Liver (tissue), 10 donors: ENCODE measurements at places on chromosomes 7 and 10.

- no peak overlapping the region for H3K4me3 ChIP-seq
- no peaks in the 10 kb centered on the region for H3K4me1 ChIP-seq
- no peaks in the 10 kb centered on the region for H3K36me3 ChIP-seq
- no peak overlapping the region for H3K27ac ChIP-seq
- DNase-seq, result no peak
- no peaks in the 10 kb centered on the region for H3K27me3 ChIP-seq
Observed at GRCh38 chr10:68135922-68136792, 26.9 kb downstream of the MYPN start.

- no peak for DNase-seq
- no peaks in the 10 kb centered on the region for H3K36me3 ChIP-seq
- no peaks in the 10 kb centered on the region for H3K27me3 ChIP-seq
- peaks cover 6% of the 10 kb centered on the region for H3K4me1 ChIP-seq
- no peak overlapping the region for H3K27ac ChIP-seq
Observed at GRCh38 chr7:79217468-79217867, 236.0 kb downstream of the MAGI2 start.

- H3K4me3 ChIP-seq, result no peak overlapping the region
- DNase-seq, result no peak
- peaks cover 2% of the 10 kb centered on the region for H3K27me3 ChIP-seq
- no peaks in the 10 kb centered on the region for H3K4me1 ChIP-seq
- H3K36me3 ChIP-seq, result no peaks in the 10 kb centered on the region
Observed at GRCh38 chr10:51100221-51100620, 25.9 kb downstream of the PRKG1 start.

GRCh38 chr7:123727071-123727837 is 21.5 kb downstream of the WASL start:
- H3K4me1 ChIP-seq, result peaks cover 45% of the 10 kb centered on the region
- no peaks in the 10 kb centered on the region for H3K27me3 ChIP-seq
- H3K36me3 ChIP-seq, result no peaks in the 10 kb centered on the region
- DNase-seq, result no peak

DNA sequence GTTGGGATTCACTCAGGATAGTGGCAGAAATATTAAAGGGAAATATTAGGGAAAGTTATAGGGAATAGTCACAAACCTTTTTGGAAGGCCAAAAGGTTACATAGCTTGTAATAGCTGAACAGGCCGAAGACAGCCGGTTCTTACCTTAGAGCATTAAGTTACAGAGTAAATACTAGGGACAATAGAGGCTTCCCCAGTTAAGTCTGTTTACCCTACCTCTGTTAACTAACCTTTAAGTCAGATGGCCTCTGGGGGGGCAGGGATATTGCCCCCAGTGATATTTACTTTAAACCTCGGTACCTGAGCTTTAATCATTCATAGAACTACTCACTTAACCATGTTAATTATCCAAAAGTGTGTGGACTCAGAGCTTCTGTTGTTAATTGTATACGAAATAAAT is 7.4 kb downstream of the POLR1F start:
- H3K4me1 ChIP-seq, result no peaks in the 10 kb centered on the region
- DNase-seq, result no peak
- no peak overlapping the region for H3K27ac ChIP-seq
- H3K4me3 ChIP-seq, result no peak overlapping the region
- peaks cover 16% of the 10 kb centered on the region for H3K36me3 ChIP-seq

DNA sequence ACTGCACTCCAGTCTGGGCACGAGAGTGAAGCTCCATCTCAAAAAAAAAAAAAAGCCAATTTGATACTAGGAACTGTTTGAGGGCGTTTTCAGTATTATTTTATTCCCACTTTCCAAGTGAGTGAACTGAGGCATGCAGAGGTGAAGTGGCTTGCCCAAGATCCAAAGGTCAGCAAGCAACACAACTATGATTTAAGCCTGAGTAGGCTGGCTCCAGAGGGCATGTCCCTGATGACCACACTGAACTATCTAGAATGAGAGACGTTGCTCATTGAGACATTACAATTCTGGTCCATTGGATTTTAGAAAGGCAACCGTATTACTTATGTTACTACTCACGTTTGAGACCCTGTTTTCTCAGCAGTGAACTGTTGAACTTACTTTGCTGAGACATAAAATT is 20.8 kb downstream of the KCNMA1 start:
- H3K4me1 ChIP-seq, result no peaks in the 10 kb centered on the region
- H3K4me3 ChIP-seq, result no peak overlapping the region
- H3K27ac ChIP-seq, result no peak overlapping the region
- no peak for DNase-seq

DNA sequence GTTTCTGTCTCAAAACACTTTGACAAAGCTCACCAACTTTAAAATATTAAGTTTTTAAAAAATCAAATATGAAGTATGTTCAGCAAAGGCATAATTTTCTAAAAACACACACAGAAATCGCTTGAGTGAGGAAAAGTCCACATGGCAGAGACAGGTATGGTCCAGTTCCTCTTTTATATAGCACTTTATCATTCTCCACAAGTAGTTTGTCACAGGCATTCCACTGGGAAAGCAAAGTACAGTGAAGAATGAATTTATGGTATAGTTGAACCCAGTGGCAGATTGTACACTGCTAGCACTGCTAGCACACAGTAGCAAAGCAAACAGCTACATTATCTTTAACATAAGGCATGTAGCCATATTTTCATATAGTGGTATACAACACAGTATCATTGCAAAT is 102.3 kb downstream of the HECTD2 start:
- no peak for DNase-seq
- no peaks in the 10 kb centered on the region for H3K27me3 ChIP-seq
- H3K4me3 ChIP-seq, result no peak overlapping the region
- H3K4me1 ChIP-seq, result peaks cover 1% of the 10 kb centered on the region
- no peaks in the 10 kb centered on the region for H3K36me3 ChIP-seq

GRCh38 chr10:78972160-78972946 is 96.4 kb upstream of the ZMIZ1 start:
- H3K27me3 ChIP-seq, result no peaks in the 10 kb centered on the region
- H3K36me3 ChIP-seq, result no peaks in the 10 kb centered on the region
- peak overlapping the region; percentile 99 for H3K27ac ChIP-seq
- peak; percentile 43 for DNase-seq
- H3K4me1 ChIP-seq, result peaks cover 37% of the 10 kb centered on the region
- no peak overlapping the region for H3K4me3 ChIP-seq

DNA sequence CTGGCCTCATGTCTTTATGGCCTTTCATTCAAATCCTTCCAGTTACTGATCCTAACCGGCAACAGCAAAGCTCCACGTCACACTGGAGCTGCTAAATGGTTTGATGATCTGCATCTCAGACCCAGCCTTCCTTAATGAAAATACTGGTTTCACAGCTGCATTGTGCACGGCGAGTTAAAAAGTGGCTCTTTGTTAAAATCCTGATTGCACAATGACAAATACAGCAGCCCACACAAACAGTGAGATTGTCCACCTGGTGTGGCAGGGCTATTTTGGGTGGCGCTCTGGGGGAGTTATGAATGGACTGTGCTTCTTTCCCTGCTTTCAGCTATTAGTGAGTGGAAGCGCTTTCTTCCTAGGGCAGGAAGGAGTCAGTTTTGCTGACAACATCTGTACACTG is 63.4 kb upstream of the C1QL3 start:
- H3K27me3 ChIP-seq, result no peaks in the 10 kb centered on the region
- H3K4me1 ChIP-seq, result no peaks in the 10 kb centered on the region
- no peak overlapping the region for H3K27ac ChIP-seq
- DNase-seq, result no peak
- H3K36me3 ChIP-seq, result no peaks in the 10 kb centered on the region
- no peak overlapping the region for H3K4me3 ChIP-seq

- H3K4me1 ChIP-seq, result no peaks in the 10 kb centered on the region
- no peaks in the 10 kb centered on the region for H3K27me3 ChIP-seq
- peak; percentile 73 for DNase-seq
- no peak overlapping the region for H3K27ac ChIP-seq
- peaks cover 7% of the 10 kb centered on the region for H3K36me3 ChIP-seq
Observed at GRCh38 chr7:774161-775109, 47.4 kb upstream of the PRKAR1B start.

GRCh38 chr7:157521752-157522151 is 184.9 kb downstream of the DNAJB6 start:
- H3K27me3 ChIP-seq, result no peaks in the 10 kb centered on the region
- DNase-seq, result no peak
- no peaks in the 10 kb centered on the region for H3K4me1 ChIP-seq
- H3K27ac ChIP-seq, result no peak overlapping the region
- H3K4me3 ChIP-seq, result no peak overlapping the region

- H3K4me3 ChIP-seq, result no peak overlapping the region
- no peak overlapping the region for H3K27ac ChIP-seq
- H3K4me1 ChIP-seq, result no peaks in the 10 kb centered on the region
- no peaks in the 10 kb centered on the region for H3K27me3 ChIP-seq
- DNase-seq, result no peak
Observed at GRCh38 chr10:132194726-132195125, 8.0 kb downstream of the DPYSL4 start.

DNA sequence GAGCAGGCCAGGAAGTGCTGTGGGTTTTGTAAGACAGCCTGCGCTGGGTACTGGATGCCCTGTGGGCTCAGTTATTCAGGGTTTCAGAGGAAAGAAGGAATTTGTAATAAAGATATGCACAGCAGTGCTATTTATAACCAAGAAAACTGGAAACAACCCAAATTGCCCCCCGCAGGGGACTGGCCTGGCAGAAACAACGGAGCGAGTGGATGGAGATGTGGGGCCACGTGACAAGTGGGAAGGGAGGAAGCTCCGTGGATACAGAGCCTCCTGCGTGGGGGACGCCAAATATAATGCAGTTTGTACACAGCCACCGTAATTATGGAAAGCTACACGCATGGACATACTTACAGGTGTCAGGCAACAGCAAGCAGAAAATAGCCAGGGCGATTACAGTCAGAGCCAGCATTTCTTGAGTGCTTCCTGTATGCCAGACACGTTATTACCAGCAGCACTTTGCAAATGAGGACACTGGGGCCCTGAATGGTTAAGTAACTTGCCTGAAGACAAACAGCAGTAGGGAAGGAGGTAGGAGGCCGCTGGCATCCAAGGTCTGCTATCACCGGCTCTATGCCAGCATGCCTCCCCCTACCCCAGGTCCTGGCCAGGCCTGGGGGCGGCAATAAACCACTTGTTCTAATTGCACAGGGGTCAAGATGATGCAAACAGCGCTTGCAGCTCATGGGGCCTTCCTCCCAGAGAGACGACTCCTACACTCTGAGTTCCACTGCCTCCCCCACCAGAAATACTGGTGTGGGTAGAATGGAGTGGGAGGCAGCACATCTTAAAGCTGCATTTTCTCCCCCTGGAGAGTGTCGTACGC is 8.7 kb upstream of the CAMK2B start:
- H3K27me3 ChIP-seq, result no peaks in the 10 kb centered on the region
- H3K4me1 ChIP-seq, result no peaks in the 10 kb centered on the region
- no peak overlapping the region for H3K27ac ChIP-seq
- no peaks in the 10 kb centered on the region for H3K36me3 ChIP-seq
- DNase-seq, result no peak

GRCh38 chr10:120097766-120098165 is 205.2 kb downstream of the SEC23IP start:
- no peaks in the 10 kb centered on the region for H3K4me1 ChIP-seq
- peaks cover 3% of the 10 kb centered on the region for H3K27me3 ChIP-seq
- no peak for DNase-seq
- no peak overlapping the region for H3K27ac ChIP-seq

DNA sequence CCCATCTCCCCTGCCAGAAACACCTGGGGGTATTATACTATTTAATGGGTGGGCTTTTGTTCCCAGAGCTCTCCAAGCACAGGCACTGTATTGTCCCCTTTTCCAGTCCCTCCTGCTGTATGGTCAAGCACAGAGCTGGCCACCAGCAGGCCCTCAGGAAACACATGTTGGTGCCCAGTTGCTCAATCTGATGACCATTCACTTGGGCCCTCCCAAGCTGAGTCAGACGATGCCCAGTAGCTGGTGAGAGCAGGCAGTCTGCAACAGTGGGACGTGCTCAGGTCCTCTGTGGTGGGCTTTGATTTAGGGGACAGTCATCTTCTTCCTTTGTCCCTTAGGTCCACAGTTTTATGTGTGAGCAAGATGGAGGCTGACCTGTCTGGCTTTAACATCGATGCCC is 11.8 kb downstream of the SFXN2 start:
- H3K27me3 ChIP-seq, result no peaks in the 10 kb centered on the region
- H3K4me3 ChIP-seq, result no peak overlapping the region
- DNase-seq, result no peak
- H3K4me1 ChIP-seq, result no peaks in the 10 kb centered on the region
- peaks cover 2% of the 10 kb centered on the region for H3K36me3 ChIP-seq

GRCh38 chr7:123643495-123644441 is 11.9 kb upstream of the LMOD2 start:
- peak overlapping the region; percentile 9 for H3K27ac ChIP-seq
- no peak for DNase-seq
- H3K36me3 ChIP-seq, result no peaks in the 10 kb centered on the region
- peak overlapping the region; percentile 2 for H3K4me3 ChIP-seq

GRCh38 chr7:105027176-105027853 is 13.3 kb downstream of the KMT2E start:
- H3K27me3 ChIP-seq, result no peaks in the 10 kb centered on the region
- no peak for DNase-seq
- H3K27ac ChIP-seq, result no peak overlapping the region
- H3K4me1 ChIP-seq, result peaks cover 16% of the 10 kb centered on the region
- H3K4me3 ChIP-seq, result no peak overlapping the region
- no peaks in the 10 kb centered on the region for H3K36me3 ChIP-seq

DNA sequence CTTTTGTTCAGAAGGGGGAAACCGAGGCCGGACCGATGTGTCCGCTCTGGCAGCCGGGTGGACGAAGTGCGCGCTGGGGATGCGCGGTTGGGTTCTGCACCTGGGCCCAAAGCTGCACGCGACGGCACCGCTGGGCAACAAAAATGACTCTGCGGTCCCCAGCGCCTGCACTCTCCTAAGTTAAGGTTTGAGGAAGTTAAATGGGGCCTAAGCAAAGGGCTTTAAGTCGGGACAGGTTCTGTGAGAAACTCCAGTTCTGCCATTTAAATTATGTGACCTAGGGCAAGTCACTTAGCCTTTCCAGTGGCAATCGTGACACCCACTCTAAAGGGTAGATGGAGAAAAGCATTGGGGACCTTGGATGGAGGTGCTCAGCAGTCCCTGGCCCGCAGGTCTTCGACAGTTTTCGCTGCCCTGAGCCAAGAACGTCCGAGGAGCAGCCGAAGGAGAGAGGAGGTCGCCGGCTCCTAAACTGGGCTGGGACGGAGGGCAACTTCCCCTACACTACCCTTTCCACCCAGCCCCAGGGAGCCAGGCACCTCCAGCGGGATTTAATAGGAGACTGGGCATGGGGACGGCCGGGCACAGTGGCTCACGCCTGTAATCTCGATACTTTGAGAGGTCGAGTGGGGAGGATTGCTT is 534 bp upstream of the ACBD5 start:
- peak overlapping the region; percentile 79 for H3K4me3 ChIP-seq
- DNase-seq, result no peak
- peak overlapping the region; percentile 96 for H3K27ac ChIP-seq
- peaks cover 26% of the 10 kb centered on the region for H3K4me1 ChIP-seq
- no peaks in the 10 kb centered on the region for H3K27me3 ChIP-seq

GRCh38 chr10:68099736-68100135 is 9.6 kb upstream of the MYPN start:
- no peak overlapping the region for H3K4me3 ChIP-seq
- no peak for DNase-seq

- H3K27me3 ChIP-seq, result no peaks in the 10 kb centered on the region
- no peaks in the 10 kb centered on the region for H3K4me1 ChIP-seq
- H3K36me3 ChIP-seq, result no peaks in the 10 kb centered on the region
- no peak for DNase-seq
- H3K4me3 ChIP-seq, result no peak overlapping the region
Observed at GRCh38 chr7:4042402-4043045, 639.6 kb upstream of the FOXK1 start.

- H3K27me3 ChIP-seq, result no peaks in the 10 kb centered on the region
- no peaks in the 10 kb centered on the region for H3K36me3 ChIP-seq
- no peak overlapping the region for H3K27ac ChIP-seq
- H3K4me3 ChIP-seq, result no peak overlapping the region
- no peak for DNase-seq
Observed at GRCh38 chr7:88599528-88599927, 160.0 kb upstream of the ZNF804B start.
